CD4-positive, alpha-beta T cell treated with Interleukin-17A for 4 hours (primary cell): ENCODE measurements at places on chromosomes 2 and 18.

DNA sequence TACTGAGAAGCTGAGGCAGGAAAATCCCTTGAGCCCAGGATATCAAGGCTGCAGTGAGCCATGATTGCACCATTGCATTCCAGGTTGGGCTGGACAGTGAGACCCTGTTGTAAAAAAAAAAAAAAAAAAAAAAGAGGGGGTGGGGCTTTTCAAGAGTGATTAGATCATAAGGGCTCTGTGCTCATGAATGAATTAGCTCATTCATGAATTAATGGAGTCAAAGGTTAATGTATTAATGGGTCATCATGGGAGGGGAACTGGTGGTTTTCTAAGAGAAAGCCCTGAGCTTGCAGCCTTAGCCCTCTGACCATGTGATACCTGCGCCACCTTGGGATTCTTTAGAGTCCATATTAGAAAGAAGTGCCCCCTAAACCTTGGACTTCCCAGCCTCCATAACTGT is 4.5 kb downstream of the SLC19A3 start:
- DNase-seq: no peak

DNA sequence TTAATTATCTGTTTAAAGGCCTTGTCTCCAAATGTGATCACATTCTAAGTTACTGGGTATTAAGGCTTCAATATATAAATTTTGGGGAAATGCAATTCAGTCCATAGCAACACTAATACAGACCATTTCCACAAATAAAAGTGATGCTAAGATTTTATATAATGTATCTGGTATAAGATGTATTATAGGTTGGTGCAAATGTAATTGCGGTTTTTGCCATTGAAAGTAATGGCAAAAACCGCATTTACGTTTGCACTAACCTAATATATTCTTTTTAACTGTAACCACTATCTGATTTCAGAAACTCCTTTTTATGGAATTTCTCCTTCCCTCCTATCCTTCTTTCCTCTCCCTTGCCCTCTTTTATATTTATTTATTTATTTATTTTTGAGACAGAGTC is 1020.6 kb downstream of the BCL11A start:
- no peak for DNase-seq

DNA sequence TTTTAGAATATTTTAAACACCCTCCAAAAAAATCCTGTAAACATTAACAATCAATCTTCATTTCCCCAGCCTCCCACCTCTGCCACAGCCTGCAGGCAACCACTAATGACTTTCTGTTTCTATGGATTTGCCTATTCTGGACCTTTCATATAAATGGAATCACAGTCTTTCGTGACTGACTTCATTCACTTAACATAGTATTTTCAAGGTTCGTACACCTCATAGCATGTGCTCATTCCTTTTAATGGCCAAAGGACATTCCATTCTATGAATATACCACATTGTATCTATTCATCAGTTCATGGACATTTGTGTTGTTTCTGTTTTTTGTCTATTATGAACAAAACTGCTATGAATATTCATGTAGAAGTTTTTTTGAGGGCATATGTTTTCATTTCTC is 48.5 kb downstream of the NAT8 start:
- no peak for DNase-seq

GRCh38 chr2:222869252-222869560 is 8.4 kb downstream of the ACSL3 start:
- no peak for DNase-seq

GRCh38 chr18:25457126-25457525 is 105.2 kb upstream of the ZNF521 start:
- no peak for DNase-seq

DNA sequence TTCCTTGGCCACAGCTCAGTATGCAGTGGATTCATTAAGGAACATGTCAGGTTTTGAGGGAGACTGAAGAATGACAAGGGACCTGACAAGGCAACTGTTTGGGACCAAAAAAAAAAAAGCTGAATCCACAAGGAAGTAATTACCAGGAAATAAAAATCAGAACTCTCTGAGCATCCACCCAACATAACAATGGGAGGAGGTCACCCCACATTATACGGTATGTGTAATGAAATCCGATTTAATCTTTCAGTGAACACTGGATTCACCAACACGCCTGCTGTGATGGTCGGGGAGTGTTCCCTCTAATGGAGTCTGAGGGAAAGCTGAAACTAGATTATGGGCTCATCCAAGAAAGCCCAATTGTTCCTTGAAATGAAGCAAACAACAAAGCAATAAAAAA is 329.3 kb downstream of the ETAA1 start:
- no peak for DNase-seq
